ENCODE measurements at places on chromosomes 7 and 10.

DNA sequence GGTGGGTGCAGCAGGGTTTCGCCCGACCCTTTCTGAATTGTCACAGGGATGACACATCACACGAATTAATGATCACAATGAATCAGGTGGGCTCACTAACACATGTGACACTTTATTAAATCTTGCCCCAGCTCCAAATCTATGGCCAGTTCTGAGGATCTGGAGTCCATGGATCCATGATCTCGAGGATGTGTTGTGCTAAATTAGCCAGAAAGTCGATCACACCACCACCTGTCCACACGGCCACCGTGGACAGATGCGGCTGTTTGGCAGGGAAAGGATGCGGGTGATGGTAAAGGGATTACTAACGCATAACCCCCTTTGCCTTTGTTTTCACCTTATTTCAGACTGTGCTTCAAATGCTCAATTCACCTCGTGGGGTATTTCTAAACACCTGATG is 96.4 kb downstream of the COBL start:
- DNase-seq: no peak

GRCh38 chr7:30470163-30470770 is 8.3 kb downstream of the NOD1 start:
- DNase-seq: no peak

GRCh38 chr7:29434380-29434768 is 129.3 kb upstream of the PRR15 start:
- DNase-seq: no peak

DNA sequence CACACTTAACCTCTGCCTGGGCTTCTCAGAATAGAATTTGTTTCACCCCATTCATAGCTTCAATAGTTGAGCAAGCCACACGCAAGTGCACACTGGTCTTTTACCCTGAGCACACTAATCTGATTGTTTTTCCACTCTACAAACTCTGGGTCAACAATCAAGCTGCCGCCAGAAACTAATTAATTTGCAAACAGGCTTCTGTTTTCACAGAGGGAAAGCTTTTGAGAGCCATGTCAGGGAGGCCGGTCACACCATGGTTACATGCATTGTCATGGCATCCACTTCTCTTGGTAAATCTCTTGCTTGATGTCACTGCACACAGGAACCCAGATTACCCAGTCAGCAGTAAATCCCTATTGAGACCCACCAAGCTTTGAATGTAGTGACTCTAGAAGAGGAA is 154.2 kb downstream of the SEMA3A start:
- DNase-seq: no peak

DNA sequence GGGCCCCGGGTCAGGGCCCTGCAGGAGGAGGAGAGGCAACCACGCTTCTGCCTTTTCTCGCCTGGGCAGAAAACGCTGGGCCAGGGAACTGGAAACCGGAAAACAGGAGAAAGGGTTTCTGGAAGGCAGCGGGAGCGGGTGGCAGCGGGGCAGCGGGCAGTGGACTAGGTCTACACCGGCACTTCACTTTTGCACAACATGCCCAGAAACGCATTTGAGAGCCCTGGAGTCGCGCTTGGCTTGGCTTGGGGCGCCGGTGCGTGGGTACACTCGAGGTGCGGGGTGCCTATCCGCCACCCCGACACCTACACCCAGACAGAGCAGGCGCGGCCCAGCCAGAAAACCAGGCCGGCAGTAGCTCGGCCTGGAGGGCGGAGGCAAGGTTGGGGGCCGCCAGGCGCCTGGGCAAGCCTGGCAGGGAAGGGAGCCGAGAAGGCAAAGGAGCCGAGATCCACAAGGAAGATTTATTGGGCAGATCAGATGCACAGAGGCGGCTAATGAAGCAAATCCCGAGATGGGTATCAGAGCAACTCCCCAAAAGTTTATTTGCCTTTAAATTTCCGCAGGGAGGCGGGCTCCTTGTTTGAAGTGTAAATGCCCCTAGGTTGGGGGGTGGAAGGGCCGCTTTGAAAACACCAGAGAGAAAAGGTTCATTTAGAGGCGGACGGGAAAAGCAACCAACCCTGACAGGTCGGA is 3.2 kb upstream of the PAX2 start:
- DNase-seq: no peak

DNA sequence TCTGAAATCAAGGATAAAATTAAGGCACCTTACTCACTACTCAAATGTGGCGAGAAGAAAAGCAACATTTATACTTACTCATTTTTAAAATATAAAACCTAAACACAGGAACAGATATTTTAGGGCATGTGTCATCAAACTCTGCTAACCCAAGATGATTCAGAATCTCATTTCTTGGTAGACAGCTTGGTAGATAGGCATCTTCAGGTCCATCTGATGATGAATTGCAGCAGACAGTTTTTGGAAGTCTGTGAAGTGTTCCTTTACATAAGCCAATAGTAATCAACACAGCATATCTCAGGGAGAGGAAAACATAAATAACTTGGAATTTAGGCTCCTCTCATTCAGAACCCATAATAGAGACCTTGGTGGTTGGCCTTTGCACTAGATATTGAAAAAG is 3.4 kb downstream of the HIPK2 start:
- DNase-seq: no peak

DNA sequence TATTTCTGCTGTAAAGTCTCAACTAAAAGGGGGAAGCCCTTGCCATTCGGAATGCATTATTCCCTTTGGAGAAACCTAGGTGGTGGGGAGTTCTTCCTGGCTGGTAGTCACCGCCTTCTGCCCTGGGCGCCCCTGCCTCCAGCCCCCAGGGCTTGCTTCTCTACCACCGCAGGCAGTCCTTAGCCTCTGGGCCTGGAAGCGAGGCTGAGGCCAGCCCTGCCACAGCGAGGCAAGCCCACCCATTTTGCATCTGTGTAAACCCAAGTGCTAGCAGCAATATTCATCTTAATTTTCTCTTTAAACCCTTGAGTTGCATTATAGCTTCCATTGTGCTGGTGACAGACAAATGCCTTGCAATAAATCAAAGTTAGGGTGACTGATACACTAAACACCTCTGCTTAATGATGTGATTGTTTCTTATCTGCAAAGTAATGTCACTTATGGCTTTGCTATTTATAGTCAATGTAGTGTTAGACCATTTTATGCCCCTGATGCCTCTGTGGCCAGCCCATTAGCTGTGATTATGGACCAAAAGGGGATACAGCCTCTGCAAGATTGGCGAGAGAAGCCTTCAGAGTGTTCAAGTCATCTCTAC is 26.2 kb upstream of the MGMT start:
- no peak for DNase-seq

DNA sequence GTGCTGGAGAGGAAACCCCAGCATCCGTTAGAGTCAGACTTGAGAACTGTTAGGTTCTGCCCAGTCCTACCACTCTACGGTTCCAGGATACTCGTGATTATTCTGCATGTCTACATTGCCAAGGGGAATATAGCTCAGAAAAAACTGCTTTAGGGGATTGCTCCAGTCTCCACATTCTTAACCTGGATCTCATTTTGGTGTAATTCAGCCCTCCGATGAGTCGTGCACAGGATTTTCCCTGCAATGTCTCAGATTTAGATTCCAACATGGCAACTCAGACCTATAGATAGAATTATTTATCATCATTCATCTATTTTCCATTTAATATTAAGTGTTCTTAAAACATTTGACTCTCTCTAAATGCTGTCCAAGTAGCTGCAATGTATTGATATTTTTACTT is 121.1 kb upstream of the ZEB1 start:
- no peak for DNase-seq

DNA sequence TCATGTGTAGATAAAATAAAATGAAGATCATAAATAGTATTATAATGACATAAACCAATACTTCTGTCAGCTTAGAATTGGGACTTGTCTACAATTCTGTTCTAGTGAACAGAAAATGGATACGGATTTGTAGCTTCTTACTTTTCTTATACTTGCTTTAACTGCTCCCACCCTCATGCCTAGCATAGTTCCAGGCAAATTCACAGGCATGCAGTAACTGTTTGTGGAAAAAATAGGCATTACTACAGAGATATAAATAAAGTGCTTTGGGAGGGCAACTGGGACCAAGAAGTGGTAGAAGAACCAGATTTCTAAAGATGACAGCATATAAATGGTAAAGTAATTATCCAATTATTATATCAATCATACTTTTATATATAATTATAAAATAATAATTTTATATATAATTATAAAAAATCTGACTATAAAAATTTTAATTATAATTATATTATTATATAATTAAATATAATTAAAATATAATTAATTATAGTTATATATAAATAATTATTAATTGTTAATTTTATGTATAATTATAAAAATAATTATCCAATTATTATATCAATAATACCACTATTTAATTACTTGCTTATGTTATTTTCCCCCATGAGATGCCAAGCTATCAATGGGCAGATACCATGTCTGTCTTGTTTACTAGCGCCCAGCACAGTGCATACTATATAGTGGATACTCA is 144.1 kb downstream of the NOC3L start:
- DNase-seq: no peak

DNA sequence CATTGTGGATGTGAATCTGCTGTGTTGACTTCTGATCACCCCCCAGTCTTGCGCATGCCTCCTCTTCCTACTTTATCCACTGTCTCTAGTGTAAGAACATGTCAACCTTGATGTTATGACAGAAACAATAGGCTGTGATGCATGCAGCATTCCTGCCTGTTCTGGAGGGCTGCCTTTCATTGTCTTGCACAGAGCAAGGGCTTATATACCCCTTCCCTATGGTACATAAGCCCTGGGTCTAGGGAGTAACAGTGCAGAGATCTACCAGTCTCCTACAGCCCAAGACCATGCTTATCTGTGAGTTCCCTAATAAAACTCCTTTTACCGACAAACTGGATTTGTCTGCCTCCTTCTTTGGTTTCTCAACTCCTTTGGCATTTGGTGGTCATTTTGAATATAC is 177.0 kb upstream of the STK17A start:
- no peak for DNase-seq

- DNase-seq: no peak
Observed at GRCh38 chr7:152522571-152523067, 86.8 kb upstream of the KMT2C start.

DNA sequence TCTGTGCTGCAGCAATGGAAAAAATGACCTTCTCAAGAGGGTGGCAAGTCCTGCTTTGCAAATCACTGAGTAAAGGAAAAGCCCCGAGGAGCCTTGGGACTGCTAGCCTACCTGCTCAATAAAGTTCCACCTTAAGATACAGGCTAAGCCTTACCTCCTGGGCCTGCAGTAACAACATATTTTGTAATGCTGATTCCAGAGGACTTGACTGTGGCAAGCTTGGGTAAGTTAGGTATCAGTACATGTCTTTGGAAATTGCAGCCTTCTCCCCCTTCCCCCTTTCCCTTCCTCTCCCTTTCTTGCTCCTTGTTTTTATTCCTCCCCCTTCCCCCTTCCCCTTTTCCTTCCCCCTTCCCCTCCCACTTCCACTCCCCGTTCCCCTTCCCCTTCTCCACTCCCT is 126.2 kb downstream of the SORCS3 start:
- DNase-seq: no peak

DNA sequence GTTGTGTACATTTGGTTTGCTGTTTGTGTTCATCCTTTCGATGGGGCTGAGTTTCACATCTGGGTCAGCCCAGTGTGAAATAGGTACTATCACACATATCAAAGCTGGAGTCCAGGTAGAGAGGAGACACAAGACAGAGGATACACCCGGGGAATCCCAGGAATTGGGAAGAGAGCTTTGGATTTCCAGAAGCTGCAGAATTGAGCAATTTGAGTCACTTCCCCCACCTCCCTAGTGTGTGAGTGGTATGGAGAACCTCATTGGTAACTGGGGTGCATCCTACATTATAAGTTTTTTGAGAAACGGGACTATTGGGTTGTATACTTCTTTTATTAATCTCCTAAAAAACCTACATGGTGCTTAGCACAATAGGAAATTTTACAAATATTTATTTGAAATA is 12.1 kb upstream of the PDSS1 start:
- DNase-seq: no peak

GRCh38 chr7:99112097-99112496 is 31.8 kb downstream of the SMURF1 start:
- DNase-seq: no peak

DNA sequence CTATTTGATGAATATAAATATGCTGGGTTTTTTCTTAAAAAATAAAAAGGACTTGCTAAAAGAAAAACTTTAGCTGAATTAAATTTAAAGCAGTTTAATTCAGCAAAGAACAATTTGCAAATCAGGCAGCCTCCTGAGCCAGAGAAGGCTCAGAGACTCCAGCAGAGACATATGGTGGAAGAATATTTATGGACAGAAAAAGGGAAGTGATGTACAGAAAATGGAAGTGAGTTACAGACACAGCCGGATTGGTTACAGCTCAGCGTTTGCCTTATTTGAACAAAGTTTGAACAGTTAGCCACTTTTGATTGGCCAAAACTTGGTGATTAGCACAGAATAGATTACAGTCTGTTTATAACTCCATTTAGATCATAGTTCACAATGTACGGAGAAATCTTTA is 110.3 kb downstream of the GAD2 start:
- DNase-seq: no peak

- DNase-seq: no peak
Observed at GRCh38 chr10:27986821-27987220, 12.1 kb downstream of the ODAD2 start.

DNA sequence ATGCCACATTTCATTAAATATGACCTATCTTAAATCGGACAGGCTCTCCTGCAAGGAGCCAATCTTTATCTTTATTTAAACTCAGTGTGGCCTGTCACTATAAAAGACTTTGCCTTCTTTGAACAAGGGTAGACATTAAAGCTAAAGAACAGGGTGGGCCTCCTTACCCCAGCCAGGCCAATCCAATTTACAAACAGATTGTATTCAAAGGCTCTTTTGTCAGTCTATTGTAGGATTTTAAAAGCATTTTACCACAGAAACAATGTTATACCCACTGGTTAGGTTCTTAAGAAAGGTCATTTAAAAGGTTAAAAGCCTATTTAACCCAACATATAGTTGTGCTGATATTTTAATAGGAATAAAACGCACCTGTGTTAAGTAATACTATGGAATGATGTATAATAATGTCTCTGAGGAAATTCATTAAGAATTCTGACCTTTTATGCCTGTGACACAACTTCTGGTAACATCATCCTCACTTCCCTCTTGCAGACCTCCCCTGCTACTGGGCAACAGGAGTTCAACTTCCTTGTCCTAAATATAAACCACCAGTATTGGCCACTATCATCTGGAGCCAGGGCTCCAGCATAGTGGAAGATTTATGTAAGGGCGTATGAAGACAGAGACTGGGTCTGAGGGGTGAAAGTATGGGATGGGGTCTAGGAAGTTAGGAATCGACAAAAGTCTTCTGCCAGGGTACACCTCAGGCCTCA is 32.5 kb downstream of the MTERF1 start:
- no peak for DNase-seq

GRCh38 chr10:114520453-114520852 is 116.2 kb upstream of the AFAP1L2 start:
- DNase-seq: no peak

DNA sequence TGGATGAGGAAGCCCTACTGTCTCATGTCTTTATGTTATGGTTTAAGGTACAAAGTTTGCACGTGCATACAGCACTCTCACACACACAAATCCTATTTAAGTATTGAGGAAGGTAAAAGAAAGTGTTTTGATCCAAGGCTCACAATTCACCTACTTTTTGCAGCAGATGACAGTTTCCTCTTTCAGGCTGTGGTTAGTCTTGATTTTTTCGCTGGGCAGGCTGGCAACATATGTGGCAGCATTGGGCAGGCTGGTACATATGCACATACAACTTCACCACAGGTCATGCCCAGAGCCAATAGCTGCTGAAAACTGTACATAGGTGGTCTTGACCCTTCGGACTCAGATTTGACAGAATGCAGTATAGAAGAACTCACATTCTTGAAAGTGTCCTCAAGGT is 29.1 kb upstream of the SDHAF3 start:
- DNase-seq: no peak
